ENCODE measurements at places on chromosomes 7 and 10.

DNA sequence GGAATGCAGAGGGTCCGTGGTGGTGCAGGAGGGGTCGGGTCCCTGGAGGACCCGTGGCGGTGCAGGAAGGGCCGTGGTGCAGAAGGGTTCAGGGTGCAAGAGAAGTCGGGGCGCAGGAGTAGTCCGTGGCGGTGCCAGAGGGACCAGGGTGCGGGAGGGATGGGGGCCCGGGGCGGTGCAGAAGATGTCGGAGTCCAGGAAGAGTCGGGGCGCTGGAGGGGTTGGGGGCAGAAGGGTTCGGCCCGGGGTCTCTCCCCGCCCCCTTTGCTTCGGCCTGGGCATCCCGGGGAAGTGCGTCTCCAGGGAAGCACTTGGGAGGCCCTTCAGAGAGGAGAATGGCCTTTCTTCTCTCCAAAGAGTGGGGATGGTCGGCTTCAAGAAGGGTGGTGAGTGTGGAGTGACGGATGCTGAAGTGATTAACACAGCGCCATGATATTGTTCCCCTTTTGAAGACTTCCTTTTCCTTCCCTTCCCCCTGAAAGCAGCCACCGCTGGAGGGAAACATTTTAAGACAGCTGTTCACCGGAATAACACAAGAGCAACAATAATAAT lies 997 bp downstream of the WDR37 start:
- no peak for DNase-seq

- no peak for DNase-seq
Measured at GRCh38 chr7:98284335-98285036, 3.0 kb downstream of the BRI3 start.

- DNase-seq, result no peak
Measured at GRCh38 chr10:123901621-123902020, 10.0 kb upstream of the CPXM2 start.

GRCh38 chr7:26451997-26452396 lies 160.3 kb downstream of the SNX10 start:
- no peak for DNase-seq

GRCh38 chr7:24123076-24123475 lies 160.9 kb upstream of the NPY start:
- DNase-seq, result no peak

- no peak for DNase-seq
Measured at GRCh38 chr7:32858648-32859047, 32.9 kb downstream of the KBTBD2 start.

Measured in stimulated activated CD4-positive, alpha-beta T cell treated with anti-CD3 and anti-CD28 coated beads, TNF-alpha, amount 100 ng/mL, for 4 hours (primary cell).